ENCODE measurements at places on chromosomes 12 and 14. TPM values are rescaled to one million over a fixed set of nuclear protein-coding genes. Genes with fewer than 3 reads are reported as not detected.

DNA sequence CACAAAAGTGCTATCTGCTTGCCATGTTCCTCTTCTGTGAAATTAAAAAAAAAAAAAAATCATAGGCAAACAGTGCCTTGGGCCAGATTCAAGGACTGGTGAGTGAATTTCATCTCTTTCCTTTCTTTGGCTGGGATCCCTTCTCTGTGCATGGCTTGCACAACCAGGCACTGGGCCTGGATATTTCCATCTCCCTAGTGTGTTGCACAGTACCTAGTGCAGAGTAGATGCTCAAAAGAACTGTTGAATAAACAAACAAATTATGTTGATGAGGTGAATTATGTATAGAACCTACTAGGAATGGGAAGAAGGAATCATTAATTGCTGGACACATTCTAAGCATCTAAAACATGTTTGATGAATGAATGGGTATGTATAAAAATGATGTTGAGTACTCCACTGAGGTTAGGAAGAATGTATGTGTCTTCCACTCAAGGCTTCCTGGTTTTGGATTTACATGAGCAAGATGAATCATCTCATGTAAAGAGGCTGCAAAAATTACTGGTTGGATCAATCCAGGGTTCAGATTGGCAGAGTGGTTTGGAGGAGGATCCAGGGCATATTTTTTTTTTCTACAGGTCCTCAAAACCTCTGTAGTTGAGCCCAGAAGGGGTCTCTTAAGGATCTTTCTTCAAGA lies 93.2 kb downstream of the EMP1 start:
- no peak for ATAC-seq

GRCh38 chr12:111313833-111314259 lies 55.0 kb downstream of the PHETA1 start:
- peak; percentile 64 for ATAC-seq

CLEC4C gene
- total RNA-seq = not detected

DNA sequence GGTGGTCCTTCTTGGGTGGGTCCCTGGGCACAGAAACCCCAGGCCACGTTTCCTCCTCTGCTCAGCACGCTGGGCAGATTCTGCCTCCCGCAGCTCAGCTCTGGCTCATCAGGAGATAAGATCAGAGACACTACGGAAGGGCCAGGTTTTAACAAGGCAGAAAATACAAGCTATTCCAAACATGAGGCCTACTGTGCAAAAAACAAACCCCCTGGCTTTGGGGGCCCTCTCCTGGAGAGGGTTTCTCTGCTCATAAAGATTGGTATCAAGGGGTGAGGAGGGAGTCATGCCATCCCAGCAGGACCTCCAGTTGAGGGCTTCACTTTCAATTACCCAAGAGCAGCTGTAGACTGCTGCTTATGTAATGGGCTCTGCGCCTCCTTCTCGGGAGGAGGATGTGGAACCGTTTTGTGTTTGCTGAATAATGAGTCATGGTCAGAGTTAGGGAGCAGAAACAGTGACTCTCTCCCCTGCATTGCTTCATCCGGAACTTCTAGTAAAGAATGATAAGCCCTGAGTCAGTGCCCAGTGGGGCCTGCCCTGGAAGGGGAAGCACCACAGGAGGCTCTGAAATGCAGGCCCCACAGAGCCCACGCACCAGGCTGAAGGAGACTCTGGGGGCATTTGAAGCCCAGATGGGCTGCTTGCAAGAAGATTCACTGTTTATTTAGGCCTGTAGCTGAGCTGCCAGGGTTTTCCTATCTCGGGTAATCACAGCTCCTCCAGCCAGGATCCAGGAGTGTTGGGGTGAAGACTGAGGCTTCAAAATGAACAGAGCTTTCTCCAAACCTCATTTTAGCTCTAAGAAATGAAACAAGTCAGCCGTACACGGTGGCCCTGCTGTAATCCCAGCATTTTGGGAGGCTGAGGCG lies 79.3 kb downstream of the SSPN start:
- ATAC-seq = peak; percentile 99

GRCh38 chr12:59113831-59114615 lies 193.7 kb upstream of the LRIG3 start:
- peak; percentile 46 for ATAC-seq
